Occipital lobe (tissue), 3 donors: ENCODE measurements at places on chromosomes 1 and 21.

- no peak for DNase-seq
Measured at GRCh38 chr21:18265944-18266343, 21.3 kb downstream of the CHODL start.

DNA sequence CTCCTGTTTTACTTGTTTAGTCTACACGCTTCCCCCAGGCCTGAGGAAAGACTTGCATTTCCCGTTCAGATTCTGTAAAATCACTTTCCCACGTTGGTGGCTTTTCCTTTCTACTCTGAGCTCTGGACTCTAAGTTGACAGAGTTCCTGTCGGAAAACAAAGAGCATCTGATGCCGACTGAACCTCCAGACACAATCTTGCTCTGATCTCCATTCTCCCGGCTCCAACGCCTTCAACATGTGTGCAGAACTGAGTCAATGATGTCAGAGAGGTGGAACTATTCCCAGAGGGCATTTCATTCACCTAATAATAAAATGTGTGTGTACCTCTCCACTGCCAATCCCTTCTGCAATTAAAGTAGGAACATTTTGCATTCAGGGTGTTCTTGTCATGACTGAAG lies 147.7 kb downstream of the MIS18A start:
- DNase-seq: no peak

GRCh38 chr1:246658567-246658966 lies 65.6 kb upstream of the SCCPDH start:
- DNase-seq: no peak

- no peak for DNase-seq
Measured at GRCh38 chr1:48988633-48989197, 212.0 kb upstream of the BEND5 start.

DNA sequence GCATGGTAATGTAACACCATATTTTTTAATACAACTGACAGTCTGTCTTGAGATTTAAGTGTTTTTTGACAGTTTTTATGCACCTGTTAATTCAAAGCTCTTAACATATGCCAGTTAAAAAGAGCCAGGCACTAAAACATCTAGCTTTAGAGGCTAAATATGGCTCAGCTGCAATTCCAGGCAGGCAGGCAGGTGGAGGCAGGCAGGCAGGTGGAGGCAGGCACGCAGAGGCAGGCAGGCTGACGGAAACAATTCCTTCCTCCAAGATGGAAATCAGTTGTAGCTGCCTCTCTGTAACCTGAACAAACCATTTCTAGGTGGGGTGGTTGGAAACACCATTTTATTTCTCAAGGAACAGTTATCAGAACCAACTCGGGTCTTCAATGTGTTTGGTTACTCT lies 51.2 kb downstream of the GORAB start:
- no peak for DNase-seq

GRCh38 chr1:202172015-202172355 lies 11.6 kb upstream of the PTPN7 start:
- DNase-seq: no peak
